Activated T-cell treated with anti-CD3 and anti-CD28 coated beads, Interleukin-2, amount 50 U/mL, for 4 hours (primary cell): ENCODE measurements at places on chromosomes 3 and 15.
A peak's percentile ranks its signal among the peaks of the same experiment; 100 is the strongest.

GRCh38 chr15:93809516-93809915 is 421.8 kb upstream of the MCTP2 start:
- no peak for DNase-seq

DNA sequence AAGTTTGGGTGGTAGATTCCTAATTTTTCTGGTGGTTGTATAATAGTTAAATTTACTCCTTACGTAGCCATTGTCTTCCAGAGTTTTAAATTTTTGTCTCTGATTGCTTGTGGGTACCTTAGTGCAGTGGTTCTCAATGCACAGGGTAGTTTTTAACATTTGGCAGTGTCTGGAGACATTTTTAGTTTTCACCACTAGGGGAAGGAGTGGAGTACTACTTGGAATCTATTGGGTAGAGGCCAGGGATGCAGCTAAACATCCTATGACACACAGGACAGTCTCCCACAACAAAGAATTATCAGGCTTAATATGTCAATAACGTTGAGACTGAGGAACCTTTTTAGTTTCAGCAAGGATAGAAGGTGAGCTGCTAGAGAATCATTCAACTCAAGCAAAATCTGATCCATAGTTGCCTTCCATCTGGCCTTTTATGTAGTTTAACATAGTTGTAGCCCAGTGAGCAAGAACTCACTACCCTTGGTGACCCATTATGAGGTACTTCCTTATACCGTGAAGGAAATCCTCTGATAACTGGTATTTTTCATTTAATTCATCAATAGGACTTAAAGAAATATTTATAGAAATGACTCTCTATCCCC is 8.6 kb upstream of the STX19 start:
- no peak for DNase-seq

- no peak for DNase-seq
Observed at GRCh38 chr3:175381685-175382084, 522.6 kb downstream of the NAALADL2 start.

DNA sequence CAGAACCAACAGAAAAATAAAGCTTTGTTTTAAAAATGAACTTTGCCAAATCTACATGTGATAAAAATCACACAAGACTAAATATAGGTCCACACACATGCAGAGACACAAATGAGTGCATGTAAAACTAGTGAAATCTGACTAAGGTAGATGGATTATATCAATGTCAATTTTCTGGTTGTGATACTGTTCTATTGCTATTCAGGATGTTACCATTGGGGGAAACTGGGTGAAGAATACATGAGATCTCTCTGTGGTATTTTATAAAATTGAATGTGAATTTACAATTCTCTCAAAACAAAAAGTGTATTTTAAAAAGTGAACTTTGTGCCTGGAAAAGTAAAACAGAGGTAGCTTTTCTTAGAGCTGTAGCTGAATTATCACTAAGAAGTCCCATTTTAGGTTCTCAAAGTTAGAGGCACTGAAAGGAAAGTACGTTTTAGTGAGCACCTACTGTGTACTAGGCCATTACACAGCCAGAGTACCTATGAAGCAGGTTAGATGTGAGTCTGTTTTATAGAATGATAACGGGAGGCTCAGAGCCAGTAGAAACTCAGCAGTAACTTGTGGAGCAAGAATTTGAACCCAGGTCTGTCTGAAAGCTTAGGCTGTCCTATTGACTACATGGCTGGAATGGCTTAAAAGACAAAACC is 8.2 kb downstream of the GRAMD2A start:
- DNase-seq = no peak

DNA sequence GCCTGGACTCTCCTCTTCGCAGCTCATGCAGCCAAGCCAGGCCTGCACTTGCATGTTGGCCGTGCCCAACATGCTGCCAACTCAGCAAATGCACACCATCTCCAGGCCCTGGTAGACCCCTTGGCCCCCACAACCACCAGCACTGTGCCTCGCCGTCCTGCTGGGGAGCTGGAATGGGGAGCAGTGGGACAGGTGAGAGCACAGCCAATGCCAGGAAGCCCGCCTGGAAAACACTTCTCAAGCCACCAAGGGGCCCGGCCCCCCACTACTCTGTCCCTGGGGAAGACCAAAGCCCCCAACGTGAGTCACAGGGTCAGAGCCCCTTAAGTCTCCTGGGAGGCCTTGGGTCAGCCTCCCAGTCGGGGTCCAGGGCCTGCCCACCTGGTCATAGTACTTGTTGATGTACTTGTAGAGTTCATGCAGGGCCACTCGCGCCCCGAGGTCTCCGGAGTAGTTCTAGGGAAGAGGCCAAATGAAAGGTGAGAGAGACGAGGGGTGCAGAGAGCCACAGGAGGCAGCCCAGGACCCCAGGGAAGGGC is 24.5 kb downstream of the PLXNB1 start:
- DNase-seq = peak; percentile 4

DNA sequence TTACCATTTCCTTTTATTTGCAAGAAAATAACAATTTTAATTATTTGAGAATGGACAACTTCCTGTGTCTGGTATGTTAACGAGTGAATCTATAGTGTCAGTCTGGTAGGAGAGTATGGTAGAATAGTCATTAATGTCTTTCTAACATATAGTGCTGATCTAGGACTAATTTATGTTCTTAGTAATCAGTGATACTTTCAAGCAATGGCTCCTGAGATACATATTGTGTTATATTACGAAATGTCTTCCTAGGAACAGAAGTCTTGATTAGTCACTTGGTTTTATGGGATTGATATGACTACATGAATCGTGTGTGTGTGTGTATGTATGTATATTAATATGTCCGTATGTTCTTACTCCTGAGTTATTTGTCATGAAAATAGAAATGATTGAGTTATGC is 66.6 kb upstream of the PAQR5 start:
- DNase-seq = no peak

DNA sequence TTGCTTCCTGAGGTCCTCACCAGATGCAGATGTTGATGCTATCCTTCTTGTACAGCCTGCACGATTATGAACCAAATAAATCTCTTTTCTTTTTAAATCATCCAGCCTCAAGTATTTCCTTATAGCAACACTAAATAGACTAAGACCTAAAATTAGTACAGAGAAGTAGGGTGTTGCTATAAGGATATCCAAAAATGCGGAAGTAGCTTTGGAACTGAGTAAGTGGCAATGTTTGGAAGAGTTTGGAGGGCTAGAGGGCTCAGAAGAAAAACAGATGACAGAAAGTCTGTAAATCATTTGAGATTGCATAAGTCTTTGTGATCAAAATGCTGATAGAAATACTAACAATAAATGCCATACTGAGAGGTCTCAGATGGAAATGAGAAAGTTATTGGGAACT is 894.9 kb downstream of the DIPK2A start:
- no peak for DNase-seq

DNA sequence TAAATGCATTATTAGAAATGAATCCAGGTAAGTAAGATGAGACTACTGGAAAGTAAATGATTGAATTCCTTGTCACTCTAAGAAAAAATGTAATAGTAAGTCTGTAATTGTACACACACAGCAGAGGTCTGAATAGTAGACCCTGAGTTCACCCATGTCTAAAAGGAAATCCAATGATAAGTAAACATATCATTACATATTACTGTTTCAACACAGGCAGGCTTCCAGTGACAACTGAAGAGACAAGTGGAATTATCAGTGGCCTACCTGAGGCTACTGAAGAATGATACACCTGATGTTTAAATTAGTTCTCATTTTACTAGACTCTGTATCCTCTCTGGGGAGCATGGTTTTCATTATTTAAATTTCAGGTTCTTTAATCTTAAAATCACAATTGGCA is 6.2 kb upstream of the CCNL1 start:
- no peak for DNase-seq

GRCh38 chr3:8766148-8766547 is 3.3 kb downstream of the OXTR start:
- DNase-seq = no peak

GRCh38 chr3:19147905-19148767 is at the start of gene KCNH8:
Gene KCNH8 (plus strand): TSS chr3:19148510. CDS start chr3:19148720, 210 bp downstream.
- DNase-seq = no peak

DNA sequence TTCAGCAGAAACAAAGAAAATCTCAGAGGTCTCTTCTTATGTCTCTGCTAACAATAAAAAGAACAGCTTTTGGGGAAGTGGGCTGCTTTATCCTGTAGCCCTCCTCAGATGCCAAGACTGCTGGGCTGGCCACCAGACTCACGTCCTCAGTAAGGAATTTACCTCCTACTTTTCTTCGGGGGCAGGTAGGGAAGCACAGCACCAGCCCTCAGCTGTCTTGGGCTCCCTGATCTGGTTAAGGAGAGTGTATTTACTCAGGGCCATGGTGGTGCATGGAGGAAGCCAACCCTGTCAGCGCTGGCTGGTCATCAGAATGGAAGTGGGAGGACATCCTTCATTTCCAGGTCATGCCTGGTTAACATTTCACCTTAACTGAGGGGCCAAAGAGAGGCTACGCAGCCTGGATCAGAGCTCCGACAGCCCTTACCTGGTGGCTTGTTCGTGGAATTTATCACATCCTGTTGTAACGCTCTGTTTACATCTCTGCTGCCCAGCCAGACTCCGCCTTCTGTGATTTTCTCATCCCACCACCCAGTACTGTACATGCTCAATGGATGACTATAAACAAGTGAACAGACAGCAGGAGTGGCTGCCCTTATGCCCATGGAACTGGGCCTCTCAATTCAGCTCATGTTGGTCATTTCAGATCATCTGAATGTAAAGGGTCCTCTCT is 108.3 kb downstream of the IGF2BP2 start:
- no peak for DNase-seq

- no peak for DNase-seq
Observed at GRCh38 chr3:154979331-154979730, 100.8 kb upstream of the MME start.

DNA sequence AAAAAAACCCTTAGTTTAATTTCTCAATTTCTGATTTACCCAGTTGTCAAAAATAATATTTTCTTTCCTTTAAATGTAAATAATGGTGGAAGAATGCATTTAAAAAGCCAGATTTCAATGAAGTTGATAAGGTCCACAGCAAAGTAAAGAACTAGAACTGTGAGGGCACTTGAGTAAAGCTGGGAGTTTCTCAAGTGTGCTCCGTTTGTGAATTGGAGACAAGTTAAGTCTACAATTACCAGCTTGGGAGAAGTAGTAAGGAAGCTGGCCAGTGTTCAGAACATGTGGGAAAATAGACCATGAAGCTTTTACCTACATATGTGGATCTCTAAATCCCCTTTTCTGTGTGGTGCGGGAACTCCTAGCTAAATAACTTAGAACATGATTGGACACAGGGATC is 239.4 kb downstream of the OXSM start:
- no peak for DNase-seq

DNA sequence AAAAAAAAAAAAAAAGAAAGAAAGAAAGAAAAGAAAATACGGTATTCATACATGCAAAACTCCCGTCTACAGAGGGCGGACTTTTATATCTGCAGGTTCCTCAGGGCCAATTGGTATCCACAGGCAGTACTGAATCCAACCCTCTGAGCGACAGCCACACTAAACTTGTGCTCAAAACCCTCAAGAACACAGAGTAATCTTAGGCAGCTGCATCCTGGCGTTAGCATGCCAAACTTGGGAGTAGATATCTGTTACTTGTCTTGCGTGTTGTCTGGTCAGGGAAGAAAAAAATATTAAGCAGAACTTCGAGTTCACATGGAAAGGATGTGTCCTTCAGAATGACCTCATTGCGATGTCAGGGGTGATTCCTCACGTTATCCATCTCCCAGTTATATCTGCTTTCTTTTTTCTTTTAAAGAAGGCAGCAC is 12.8 kb downstream of the SNAP23 start:
- no peak for DNase-seq

DNA sequence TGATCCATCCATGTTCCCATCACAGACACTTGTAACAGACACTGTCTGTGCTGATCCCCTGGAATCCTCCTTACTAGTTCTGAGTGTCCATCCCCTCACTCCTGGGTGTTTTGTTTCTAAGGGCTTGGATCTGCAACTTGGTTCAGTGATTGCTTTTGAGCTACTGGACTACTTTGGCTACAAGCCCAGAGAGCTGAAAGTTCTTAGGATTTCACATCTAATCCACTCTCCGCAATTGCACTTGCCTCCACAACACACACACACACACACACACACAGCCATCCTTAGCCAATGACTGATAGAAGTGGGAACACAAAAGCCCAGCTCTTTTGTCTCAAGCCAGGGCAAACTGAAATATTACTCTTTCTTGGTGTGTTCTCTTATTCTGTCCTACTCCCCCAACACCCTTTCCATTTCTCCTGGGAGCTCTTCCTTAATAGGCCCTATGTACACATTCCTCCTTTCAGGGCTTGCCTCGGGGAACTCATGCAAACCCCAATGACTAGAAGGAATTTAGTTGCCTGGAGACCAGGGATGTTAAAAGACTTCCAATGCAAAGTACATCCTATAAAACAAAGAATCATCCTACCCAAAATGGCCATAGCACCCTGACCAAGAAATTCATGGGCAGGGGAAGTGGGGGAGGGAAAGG is 206.1 kb upstream of the UBE2E2 start:
- no peak for DNase-seq

GRCh38 chr15:77406846-77407245 is 13.1 kb downstream of the PEAK1 start:
- no peak for DNase-seq

- DNase-seq = no peak
Observed at GRCh38 chr3:31077826-31078225, 183.4 kb upstream of the GADL1 start.

DNA sequence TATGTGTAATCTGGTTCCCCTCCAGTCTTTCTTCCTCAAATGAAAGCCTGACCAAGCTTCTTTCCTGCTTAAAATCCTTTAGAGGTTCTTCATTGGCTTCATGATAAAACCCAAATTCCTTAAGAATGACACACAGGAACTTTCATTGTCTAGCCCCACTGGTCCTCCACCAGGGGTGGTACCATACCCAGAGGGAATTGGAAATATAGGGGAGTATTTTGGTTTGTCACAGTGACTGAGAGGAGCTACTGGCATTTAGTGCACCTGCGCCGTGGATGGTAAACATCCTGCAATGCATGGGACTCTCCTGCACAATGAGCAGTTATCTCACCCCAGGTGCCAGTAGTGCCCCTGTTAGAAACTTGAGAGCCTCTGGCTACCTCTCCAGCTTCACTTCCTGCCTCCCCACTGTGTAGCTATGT is 10.8 kb downstream of the ZWILCH start:
- no peak for DNase-seq

DNA sequence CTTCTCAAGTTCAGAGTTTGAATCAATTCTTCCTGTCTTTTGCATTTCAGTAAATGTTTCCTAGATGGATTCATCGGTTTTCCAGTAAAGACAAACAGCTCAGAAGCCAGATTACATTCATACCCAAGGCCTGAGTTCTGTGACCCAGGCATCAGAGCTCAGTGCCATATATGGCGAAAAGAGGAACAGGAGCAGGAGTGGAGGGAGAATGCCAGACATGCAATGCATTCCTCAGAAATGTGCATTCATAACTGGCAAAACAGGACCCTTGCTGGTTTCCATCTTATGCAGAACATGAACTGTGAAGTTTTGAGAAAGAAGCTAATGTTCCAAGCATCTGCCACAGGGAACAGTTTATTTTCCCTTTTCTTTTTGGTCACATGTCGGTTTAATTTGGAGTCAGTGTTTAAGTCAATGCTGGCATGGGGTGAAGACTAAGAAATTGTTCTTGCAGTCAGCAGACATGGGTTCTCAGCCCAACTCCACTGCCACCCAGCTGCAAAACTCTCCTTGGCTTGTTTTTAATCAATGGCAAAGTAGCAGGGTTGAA is 116.5 kb downstream of the LPP start:
- no peak for DNase-seq

- DNase-seq = no peak
Observed at GRCh38 chr3:108404368-108404767, 106.0 kb downstream of the MYH15 start.
